ENCODE measurements at places on chromosomes 12 and 14.
A peak's percentile ranks its signal among the peaks of the same experiment; 100 is the strongest.

- DNase-seq: no peak
These were observed 20.4 kb downstream of the CLMN start for GRCh38 chr14:95299271-95299670.

DNA sequence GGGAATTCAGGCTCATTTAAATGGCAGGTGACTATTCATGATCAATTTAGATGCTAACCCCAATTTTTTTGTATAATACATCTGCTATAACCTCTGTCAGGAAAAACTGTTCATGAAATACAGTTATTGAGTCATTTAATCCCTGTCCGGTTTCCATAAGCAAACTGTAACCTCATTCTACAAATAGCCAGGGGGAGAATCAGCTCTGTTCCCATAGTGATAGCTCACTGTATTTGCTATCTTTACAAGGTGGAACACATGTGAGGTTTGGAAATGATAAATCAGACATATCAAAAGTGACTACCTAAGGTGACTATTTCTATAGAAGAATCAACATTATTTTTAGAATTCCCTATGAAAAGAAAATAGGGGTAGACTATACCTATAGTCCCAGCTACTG lies 38.6 kb upstream of the VPS33A start:
- DNase-seq: no peak

DNA sequence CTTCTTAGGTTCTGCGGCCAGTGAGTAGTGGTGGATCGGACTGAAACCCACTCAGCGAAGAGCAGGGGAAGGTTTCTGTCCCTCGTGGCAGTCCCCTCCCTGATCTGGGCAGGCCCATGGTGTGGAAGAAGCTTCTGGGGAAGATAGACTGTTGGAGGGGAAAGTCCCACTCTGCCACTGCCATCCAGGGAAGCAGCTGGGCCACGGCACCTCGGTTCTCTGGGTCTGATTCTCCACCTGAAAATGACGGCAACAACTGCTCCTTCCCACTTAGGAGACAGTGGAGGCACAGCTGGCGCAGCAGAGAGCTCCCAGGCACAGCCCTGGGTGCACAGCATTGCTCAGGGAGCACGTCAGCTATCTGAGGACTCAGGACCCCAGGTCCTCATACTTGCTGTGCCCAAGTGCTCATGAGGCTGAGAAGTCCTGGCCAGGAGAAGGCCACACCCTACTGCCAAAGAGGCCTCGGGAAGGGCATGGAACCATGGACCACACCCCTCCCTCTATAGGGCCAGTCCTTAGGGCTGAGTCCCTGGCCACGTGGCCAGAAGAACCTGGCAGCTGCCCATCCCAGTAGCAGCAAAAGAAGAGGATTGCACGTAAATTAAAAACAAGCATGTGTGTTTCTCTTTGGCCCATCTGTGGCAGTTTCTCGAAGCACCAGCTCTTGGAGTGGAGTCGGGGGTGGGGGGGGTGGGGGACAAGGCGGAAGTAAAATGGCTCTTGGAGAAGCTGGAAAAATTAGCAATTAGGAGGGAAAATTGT lies 85.3 kb upstream of the BCL11B start:
- no peak for DNase-seq

DNA sequence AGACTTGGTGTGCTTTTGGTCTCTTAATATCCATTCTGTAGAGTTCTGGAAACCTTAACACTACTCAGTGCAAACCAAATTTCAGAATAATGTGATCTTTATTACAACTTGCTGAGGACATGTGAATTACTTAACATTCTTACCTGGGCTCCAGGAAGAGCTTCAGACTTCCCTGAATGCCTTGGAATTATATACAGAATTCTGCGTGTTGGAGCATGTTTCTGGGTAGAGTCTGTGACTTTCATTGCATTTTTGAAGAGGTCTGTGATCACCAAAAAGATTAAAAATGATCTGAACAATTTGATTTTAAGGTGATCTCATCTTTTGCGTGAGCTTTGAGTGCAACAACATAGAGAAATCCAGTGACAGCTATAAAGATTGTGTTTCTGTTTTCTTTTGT lies 35.4 kb downstream of the ZDHHC17 start:
- no peak for DNase-seq

GRCh38 chr12:57864442-57865083 lies 18.0 kb upstream of the CTDSP2 start:
- no peak for DNase-seq

- no peak for DNase-seq
These were observed 251.0 kb downstream of the DIO2 start for GRCh38 chr14:79960288-79960687.

DNA sequence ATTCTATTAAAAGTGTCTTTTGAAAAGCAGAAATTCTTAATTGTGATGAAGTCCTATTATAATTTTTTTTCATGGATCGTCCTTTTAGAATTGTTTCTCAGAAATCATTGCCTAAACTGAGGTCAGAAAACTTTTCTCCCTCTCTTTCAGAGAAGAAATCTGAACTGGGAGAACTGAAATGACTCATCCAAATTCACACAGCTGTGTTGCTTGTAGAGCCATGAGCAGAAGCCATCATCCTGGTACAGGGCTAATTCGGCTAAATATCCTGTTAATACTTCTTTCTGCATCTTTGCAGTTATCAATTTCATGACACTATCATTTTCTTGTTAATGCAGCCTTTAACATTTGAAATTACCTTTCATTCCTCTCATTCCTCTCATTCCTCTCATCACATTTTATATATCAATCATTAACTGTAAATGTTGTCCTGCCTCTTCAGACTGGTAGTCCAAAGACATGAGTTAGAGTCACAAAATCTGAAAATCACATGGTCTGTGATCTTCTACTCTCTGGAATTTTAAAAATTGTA lies 15.5 kb downstream of the SLC15A5 start:
- no peak for DNase-seq

DNA sequence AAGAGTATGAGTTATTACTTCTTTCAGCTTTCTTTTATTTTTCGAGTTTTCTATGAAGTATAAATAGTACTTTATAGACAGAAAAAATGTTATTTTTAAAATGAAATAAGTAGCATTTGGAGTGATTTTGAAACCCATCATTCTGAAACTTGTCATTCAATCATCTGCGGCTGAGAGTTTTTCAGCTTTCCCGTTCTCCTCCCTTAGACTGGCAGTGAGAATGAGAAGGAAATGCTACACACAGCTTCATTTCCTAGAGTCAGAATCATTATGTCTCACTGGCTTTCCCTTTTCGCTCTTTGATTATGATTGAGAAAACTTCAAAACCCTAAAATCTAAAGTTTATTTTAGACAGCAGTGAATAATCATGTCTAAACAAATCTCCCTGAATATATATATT lies 33.7 kb upstream of the GNPNAT1 start:
- DNase-seq: no peak

DNA sequence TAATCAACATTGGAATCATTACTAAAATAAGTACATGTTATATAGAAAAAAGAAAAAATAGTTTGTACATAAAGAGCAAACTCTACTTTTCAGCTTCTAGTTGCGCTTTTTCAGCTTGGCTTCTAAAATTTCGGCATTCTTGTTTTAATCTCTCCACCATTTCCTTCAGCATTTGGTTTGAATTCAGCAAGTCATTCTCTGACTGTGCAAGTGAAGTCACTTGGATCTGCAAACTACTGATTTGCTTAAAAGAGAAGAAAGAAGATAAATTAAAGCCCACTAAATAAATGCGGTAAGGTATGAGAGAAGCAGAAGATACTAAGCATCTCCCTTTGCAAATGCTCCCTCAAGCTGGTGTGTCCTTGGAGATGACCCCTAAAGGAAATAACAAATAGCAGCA lies 126.3 kb downstream of the CEP83 start:
- DNase-seq: no peak

- DNase-seq: no peak
These were observed 194.2 kb downstream of the ADGRD1 start for GRCh38 chr12:131147894-131148293.

DNA sequence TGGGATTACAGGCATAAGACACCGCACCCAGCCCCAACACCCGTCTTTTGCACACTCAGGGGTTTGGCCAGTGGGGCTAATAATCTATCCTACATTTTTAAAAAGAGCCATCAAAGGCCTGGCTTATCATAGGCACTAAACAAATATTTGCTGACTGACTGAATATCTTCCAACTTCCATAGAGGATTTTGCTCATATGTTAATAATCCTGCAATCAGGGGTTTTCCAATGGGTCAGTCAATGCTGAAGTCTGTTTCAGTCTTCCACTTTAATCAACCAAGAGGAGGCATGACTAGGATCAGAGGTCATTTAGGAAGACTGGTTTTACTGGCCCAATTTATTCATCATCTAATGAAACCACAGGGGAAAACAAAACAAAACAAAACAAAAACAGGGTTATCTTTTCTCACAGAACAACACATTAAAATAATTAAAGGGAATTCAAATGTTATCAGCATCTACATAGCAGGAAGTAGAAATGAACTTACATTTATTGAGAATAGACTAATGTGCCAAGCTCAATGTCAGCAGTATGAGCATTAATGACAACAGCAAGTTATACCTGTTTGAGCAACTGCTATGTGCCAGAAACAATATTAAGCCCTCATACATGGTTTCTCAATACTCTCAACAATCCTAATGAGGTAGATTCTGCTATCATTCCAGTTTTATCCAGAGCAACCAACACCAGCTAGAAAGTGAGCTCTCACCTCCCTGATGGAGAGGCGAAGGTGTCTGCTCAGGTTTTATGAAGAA lies 372.2 kb downstream of the EGLN3 start:
- no peak for DNase-seq

DNA sequence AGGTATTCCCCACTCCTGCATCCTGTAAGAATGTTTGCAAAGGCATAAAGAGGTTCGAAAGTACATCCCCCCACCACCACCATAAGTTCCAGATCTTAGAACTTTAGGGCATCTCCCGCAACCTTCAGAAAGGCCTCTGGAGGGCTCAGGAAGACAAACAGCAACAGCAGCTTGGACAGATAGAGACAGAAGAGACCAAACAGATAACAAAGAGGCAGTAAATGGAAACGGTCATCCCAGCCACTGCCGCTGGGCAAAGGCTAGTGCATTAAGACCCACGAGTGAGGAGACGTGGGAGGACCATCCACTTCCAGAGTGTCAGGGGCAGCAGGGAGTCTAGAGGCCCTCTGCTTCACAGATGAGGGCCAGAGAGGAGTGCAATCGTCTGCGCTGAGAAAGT lies 124.3 kb downstream of the CRACR2A start:
- no peak for DNase-seq

DNA sequence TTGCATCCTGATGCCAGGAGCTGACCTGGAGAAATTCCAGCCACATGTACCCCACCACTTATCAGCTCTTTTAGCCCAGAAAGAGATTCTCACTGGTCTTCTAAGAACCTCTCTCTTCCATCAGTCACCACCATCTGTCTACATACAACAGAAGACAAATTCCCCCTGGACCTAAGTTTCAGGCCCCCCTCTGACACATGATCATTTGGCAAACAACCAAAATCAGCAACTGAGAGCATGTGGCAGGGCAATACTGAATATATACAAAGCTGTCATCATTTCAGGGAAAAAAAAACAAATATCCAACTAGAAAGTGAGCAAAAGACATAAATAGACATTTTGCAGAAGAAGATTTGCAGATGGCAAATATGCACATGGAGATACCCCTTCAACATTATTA lies 180.2 kb downstream of the FOXN3 start:
- DNase-seq: no peak

DNA sequence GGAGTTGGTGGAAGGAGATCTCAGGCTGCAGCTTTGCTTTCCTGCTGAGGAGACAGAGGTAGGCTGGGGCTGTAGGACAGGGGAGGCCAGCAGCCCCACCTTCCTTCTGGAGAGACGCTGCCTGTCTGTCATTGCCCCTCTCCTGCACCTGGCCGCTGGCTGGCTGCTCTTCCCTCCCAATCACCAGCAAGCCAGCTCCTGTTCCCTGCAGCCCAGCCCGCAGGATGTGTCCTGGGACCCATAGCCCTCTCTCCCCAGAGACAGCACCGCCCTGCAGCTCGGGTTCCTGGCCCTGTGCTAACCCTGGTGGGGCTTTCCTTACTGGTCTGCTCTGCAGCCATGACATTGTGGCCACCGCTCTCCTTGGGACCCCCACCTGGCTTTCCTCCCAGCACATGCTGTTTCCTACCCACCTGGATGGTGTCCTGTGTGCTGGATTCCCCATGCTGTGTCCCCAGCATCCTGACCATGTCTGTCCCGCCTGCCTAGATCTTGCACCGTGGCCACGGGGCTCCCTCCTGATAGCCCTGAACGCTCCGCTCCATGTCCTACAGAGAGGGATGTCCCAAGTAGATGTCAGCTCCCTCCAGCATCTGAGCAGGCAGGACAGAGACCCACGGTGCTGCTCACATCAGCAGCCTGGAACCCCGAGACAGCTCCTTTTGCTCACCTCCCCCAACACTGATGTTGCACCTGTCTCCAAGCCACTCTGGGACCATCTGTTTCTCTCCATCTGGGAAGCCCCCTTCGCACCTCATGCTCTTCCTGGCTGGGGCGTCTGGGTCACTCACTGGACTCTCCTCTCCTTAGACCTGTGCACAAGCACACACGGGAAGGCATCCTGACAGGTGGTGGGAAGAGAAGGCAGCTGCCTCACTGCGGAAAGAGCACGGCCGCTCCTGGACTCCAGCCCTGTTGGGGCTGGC lies 1.1 kb upstream of the MTA1 start:
- DNase-seq: no peak

- DNase-seq: peak; percentile 69
These were observed 197.2 kb upstream of the PLEKHG7 start for GRCh38 chr12:92505254-92506231.

DNA sequence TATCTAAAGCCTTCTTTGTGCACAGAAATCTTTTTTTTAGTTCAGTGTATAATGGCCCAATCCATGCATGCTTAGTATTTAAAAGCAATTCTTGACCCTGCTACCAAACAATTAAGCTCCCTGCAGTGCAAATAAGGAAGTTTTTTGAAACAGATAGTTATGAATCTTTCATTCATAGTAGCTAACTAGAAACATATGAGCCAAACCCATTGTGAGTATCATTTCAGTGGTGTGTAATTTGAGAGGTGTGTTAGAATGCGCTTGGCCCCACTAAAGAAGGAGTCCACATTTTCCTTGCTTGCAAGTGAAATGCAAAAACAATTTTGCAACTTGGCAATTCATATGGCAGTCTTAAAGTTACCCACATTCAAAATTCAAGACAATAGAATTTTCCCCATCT lies 14.4 kb downstream of the EPS8 start:
- no peak for DNase-seq

- DNase-seq: no peak
These were observed 130.8 kb upstream of the FLRT2 start for GRCh38 chr14:85399186-85399585.

- no peak for DNase-seq
These were observed 65.5 kb upstream of the PRKD1 start for GRCh38 chr14:29993143-29993542.

GRCh38 chr12:1471224-1471623 lies 123.2 kb downstream of the FBXL14 start:
- DNase-seq: no peak
